ENCODE measurements at places on chromosomes 11 and 22.

DNA sequence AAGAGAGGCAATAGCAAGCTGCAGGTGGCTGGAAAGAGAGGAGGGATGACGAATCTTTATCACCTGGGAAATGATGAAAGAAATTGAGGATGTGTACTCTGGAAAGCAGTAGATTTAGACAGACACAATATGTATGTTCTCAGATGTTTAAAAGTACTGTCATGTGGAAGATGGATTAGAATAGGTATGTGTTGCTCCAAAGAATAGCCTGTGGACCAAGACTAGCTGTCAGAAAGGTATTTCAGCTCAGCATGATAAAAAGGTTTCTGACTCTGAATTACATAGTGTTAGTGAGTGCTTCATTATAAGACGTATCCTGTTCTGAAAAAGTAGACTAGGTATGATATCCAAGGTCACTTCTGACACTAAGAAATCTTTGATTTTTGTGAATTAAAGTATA is 322.4 kb downstream of the CNTN5 start:
- no peak for DNase-seq

DNA sequence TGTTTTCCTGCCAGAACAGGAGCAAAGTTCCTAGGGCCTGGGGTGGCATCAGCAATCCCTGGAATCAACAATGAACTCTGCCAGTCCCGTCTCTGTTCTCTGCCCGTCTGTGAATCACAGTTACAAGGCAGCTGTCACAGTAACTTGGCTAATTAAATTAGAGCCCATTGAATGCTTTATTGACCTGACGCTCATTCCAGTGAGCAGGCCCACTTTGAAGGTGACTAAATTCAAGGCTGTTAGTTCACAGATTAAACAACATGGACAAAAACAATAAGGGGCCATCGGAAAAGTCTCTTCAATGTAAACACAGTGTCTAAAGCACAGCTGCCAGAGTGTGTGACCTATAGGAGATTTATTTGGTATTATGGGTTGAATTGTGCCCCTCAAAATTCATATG is 17.7 kb upstream of the TMPRSS5 start:
- DNase-seq = no peak

DNA sequence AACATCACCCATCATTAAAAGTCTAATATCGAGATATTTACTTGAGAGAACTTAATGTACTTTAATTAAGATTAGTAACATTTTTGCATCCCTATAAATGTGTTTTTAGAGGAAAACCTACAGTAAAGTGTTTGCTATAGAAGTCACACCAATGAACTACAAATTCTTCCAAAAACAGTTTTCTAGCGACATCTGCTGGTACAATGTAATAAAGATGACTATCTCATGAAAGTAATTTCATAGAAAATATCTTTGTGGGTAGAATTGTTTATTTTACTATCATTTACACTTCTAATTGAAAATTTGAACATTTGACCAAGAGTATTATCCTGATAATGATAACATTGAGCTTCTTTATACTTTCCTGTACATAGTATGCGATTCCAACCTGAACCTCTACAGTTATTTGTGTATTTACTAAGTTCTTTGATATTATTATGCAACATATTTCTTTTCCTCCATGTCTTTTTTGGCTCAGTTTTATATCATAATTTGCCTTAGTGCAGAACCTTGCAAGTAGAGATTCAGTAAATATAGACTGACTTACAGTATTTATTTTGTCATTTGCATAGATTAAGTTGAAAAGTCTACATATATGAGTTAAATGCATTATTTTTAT is 252.7 kb downstream of the TMEM135 start:
- no peak for DNase-seq

GRCh38 chr11:29018631-29019030 is 910.4 kb downstream of the METTL15 start:
- DNase-seq = no peak

- DNase-seq = no peak
Observed at GRCh38 chr11:124329787-124330478, 9.9 kb upstream of the OR8D2 start.

DNA sequence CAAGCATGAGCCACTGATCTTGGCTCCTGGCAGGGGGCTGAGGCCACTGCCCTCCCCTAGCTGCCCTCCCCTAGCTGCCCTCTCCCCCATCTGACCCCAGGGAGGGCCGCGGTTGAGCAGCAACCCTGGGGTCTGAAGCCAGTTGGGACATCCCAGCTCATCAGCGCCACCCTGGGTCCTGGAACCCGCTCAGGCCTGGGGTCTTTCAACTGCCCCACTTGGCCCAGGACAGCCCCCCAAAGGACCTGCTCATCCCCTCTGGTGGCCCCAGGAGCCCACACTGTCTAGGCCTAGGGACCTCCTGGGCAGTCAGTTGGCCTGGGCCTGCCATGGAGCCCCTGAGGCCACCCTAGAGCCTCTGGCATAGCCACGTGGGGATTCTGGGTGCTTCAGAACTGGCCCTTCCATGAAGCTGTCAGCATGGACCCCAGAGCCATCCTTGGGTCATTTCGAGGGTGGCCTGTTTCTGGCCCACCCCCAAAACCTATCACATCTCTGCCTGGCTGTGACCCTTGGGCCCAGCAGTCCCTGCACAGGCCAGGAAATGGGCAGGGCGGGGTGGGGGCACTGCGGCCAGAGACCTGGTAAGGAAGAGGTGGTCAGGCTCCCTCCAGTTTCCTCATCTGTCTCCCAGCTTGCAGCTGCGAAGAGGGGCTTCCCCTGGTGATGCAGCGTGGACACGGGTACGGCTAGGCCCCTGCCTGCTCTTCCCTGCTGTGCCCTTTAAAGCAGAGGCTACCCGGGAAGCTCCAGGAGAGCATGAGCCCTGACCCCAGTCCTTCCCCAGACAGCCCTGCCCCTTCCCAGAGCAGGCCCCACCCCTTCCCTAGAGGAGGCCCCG is 37.9 kb downstream of the MUC2 start:
- no peak for DNase-seq

DNA sequence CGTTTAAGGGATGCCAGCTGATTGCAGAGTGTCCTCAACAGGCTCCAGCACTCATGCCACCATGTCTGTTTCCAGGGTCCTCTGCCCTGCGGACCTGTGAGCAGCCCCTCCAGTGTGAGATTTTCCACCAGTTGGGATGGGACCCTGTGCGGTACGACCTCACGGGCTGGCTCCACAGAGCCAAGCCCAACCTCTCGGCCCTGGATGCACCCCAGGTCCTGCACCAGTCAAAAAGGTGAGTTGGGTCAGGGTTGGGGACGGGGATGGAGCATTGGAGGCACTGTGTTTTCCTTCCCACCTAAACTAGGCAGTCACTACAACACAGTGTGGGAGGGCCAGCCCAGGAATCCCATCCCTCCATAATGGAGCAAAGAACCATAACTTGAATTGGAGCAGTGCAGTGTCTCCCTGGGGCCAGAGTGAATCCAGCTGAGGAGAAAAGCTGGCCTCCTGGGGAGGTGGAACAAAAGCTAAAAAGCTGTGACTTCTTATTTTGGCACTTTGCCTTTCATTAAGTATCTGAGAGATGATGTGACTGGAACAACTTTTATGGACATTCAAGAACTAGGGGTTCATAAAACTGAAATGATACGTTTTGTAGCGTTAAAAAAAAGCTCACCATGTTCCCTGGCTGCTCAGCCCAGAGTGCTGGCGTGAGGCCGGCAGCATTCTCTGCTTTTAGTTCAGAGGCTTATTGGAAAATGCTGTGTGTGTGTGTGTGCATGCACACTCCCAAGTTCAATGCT is 101.8 kb downstream of the MYO18B start:
- no peak for DNase-seq

GRCh38 chr22:28222052-28222451 is 303.0 kb upstream of the PITPNB start:
- no peak for DNase-seq

GRCh38 chr11:131468565-131468964 is 98.2 kb downstream of the NTM start:
- DNase-seq = no peak

GRCh38 chr11:77471558-77472193 is 2.2 kb downstream of the PAK1 start:
- DNase-seq = no peak

DNA sequence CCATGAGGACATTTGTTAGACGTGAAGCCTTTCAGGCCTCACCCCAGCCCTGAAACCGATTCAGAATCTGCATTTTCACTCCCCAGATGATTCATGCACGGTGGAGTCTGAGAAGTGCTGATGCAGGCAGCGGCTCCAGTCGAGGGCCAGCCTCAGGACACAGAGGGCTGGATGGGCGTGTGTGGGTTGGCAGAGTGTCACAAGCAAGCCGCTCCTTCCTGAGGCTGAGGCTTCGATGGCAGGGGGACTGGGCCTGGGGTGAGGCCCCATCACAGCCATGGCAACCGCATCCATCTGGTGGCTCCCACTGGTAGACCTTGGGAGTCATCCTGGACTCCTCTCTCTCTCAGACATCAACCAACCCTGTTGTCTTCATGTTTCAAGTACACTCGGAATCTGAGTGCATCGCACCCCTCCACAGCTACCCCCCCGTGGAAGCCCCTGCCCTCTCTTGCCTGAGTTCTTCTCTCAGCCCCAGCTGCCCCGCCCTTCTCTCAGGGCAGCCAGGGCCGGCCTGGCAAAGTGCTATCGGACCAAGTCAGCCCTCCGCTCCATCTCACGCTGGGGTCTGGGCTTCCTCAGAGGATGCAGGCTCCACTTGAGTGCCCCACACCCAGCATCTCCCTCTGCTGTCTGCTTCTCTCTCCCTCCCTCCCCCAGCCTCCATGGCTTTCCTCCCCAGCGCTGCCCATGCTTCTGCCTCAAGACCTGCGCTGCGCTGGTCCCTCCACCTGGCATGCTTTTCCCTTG is 10.6 kb downstream of the KCNC1 start:
- no peak for DNase-seq
